Coronary artery (tissue), 2 donors: ENCODE measurements at places on chromosomes 1 and 21.

DNA sequence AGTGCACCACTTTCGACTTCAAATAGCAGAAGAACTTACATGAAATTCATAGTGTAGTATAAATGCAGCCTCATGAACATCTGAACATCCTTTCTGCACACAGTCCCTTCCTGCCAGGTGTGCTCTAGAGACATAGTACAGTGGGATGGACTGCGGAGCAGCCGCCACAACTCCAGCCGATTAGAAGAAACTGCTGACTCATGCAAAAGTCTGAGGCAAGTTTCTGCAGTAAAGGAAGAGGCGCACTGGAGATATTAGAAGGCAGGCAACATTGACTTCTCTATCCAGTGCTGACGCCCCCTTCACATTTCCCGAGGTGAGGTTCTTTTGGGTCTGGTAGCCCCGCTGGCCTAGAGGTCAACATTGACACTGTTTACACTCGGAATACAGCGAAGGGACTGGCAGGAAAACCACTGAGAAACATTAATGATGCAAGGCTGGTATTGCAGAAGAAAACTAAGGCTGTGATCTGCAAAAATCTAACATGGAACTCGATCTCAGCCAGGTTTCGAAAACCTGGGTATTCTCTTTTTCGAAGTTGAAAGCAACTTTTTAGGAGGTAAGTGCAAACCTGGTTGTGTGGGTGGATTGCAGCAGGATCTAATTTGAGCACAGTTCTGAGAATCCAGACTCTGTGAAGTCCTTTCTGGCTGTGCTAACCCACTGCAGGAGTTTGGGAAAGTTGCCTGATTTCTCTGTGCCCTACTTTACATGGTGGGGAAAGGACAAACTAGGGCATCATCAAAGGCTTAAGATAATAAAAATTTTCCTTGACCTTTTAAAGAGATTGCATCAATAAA lies 90.7 kb downstream of the CDC7 start:
- DNase-seq = no peak

- no peak for DNase-seq
These were observed 121.8 kb downstream of the NTNG1 start for GRCh38 chr1:107262467-107263286.

DNA sequence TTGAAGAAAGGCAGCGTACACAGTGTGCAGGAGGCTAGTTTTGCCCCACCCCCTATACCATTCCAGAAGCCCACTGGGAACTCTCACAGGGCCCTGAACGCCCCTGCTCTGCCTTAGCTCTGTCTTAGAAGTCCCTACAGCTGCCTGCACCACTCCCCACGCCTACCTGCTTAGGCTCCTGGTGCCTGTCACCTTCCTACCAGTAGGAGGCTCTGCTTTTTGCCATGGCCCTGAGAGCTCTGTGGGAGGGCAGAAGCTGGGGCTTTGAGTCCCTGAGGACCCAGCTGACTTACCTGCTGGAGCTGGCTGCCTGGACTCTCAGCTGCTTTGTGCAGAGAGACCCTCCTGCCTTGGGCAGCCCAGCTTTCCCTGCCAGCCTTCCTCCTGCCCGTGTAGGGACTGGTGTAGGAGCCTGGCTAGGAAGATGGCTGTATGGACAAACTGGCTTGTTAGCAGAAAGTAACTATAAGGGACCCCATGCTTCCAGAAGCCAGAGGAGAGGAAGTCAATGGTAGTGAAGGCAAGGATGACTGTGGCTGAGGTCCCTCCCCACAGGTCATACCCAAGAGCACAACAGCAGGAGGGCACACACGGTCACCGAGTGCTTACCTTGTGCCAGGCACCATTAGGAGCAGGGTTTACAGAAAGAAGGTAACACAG lies 9.8 kb upstream of the CELSR2 start:
- no peak for DNase-seq

DNA sequence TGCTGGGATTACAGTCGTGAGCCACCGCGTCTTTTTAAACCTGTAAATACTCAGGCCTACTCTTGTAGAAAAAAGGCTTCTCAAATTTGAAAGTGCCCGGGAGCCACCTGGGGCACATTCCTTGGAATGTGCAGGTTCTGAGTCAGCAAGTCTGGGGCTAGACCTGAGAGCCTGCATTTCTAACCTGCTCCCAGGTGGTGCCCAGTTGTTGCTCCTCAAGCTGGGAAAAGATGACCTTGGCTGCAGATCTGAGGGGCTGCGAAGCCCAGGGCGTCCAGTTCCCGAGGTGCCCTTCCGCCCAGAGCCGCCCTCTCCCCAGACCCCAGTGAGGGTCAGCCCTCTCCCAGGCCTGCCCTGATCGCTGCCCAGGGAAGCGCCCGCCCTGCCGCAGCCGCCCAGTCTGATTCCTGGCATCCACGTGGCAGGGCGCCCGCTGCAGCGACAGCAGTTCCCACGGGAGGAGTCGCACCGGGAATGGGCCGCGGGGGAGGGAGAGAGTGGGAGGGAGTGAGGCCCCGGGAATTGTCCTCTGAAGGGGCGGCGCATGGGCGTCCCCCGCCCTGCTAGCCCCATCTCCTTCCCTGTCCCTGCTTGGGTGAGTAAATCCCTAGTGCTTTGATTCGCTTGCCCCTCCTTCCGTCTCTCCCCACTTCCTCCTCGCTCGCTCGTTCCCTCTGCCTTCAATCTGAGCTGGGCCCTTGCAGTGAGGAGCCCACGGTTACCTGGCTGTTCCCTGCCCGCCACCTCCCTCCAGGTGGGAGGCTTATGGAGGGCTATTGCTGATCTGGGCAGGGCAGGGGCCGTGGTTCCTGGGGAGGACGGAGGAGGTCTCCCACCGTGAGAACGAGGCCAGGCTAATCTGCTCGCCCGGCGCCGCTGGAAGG lies 18.8 kb upstream of the TENT5B start:
- peak; percentile 92 for DNase-seq

DNA sequence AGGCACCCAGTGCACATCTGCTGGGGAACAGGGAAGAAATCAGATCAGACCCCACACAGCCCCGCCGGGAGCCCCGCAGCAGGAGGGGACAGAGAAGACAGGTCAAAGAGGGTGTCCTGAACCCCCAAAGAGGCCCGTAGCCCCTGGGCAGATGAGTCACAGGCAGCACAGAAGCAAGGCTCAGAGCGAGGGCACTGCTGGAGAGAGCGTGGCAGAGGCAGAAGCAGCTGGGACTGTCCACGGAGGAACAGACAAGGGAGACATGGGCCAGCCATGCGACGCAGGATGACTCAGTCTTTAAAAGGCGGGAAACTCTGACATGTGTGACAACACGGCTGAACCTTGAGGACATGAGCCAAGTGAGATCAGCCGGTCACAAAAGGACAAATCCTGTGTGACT lies 14.5 kb upstream of the PRDM16 start:
- peak; percentile 46 for DNase-seq

DNA sequence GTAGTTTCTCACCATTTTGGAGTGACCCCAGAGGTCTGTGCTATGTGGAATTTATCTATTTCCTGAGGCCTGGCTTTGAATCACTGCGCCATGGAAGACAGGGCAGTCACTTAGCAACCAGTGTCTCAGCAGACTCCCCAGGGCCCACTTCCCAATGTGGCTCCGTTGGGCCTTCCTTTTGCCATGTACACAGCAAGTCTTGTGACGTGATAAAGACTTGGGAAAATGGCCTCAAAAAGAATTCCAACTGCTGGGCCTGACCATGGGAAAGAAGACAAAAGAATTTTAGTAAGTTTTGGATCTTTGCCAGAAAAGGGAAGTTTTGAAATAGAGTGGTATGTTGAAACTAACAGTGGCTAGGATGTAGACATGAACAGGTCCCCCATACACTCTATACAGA lies 36.2 kb downstream of the TLR5 start:
- DNase-seq = no peak

DNA sequence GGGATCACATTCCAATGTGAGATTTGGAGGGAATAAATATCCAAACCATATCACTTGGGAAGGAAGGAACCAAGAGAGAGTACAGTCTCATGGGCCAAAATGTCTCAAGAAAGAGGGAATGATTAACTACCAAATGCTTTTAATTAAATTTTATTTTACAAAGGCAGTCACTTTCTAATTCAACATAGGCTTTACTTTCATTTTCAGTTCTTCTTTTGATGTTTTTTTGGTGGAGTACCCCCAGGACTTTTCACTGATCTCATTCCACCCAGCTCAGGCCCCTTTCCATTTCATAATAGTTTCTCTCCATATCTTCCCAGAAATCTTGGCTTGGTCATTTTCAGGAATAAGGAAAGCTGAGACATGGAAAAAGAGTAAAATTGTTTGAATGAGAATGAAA lies 5.1 kb upstream of the SLAMF7 start:
- no peak for DNase-seq

GRCh38 chr1:156992215-156992614 lies 53.3 kb downstream of the ARHGEF11 start:
- no peak for DNase-seq

- DNase-seq = no peak
These were observed 92.6 kb downstream of the ATG4C start for GRCh38 chr1:62876535-62876934.

DNA sequence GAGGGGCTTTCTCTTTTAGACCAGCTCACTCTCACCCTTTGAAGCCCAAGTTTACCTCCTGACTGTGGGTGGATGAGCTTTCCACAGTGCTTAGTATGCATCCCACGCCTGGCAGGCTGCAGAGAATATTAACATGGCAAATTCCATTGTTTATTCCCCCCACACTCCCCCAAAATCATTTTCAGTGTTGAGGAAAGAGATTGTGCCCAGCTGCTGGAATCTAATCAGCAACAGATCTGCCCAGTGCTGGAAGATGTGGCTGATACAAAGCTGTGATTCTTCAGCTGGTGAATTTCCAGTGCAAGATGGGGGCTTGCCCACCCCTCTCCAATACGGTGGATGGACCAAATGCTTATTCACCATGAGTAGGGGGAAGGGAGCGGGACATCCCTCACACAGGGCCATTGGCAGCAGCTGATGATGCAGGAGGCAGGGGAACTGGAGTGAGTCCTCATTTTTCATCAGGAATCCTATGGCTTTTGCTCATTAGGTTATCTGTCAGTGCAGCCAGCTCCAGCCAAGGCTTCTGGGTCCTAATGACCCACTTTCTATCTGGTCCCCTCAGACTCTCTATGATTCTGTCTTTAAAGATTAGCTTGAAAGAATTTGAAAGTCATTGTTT lies 39.7 kb upstream of the KCNA3 start:
- DNase-seq = no peak

DNA sequence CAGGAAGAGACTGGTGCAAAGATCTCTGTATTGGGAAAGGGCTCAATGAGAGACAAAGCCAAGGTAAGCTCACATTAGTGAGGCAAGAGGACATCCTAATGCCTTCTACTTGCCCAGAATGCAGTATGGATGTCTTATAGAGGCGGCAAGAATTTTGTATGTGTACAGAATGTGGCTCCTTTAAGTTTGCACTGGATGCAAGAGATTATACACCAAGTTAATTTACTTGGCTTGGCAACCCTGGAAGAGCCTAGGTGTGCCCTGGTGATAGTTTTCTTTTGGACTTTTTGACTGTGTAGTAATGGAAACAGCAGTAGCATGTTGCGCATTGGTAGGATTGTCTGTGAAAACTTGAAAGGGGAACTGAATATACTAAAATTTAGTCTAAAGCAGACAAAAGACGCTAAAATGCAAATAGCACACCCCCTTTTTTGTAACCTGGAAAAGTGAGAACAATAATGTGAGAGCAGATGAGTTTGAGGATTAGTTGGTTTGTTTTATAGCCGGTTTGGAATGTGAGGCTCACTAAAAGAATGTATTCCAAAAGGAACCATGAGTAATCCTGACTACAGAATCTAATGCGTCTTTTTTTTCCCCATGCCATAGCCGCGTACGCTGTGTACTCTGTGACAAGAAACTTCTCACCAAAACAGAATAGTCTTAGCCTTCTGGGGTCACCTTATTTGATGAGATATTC lies 18.1 kb downstream of the KHDRBS1 start:
- no peak for DNase-seq

- no peak for DNase-seq
These were observed 106.8 kb upstream of the HP1BP3 start for GRCh38 chr1:20893931-20894330.

GRCh38 chr1:223337174-223337869 lies 26.7 kb downstream of the SUSD4 start:
- no peak for DNase-seq

DNA sequence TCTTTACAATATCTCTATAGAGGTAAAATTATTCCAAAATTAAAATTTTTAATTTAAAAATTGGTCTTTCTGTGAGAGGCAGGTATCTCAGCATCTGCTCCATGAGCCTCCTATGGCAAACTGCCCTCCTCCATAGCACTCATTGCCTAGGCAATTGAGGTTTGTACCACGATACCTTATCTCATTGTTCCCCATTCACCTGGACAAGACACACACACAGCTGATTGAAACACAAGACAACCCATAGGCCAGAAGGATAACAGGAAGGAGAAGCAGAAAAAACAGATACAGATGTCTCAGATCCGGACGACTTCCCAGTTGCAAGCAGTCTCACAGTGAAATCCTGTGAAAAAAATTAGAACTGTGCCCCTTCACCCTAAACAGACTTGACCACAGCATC lies 24.3 kb downstream of the RHBDL2 start:
- DNase-seq = no peak

GRCh38 chr1:184473176-184473966 lies 86.5 kb downstream of the C1orf21 start:
- DNase-seq = no peak

DNA sequence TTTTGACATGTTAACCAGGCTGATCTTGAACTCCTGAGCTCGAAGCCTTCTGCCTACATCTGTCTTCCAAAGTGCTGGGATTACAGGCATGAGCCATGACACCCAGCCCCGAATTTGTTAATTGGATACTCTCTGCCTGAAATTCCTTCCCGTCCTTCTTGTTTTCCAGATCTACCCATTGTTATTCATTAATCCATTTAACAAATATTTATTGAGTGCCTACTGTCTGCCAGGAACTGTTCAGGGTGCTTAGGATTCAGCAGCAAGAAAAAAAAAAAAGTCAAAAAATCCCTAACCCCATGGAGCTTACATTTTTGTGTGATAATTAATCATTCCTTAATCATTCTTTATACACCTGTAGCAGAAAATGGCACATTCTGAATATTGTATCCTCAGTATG lies 206.8 kb upstream of the FOXD3 start:
- DNase-seq = no peak

DNA sequence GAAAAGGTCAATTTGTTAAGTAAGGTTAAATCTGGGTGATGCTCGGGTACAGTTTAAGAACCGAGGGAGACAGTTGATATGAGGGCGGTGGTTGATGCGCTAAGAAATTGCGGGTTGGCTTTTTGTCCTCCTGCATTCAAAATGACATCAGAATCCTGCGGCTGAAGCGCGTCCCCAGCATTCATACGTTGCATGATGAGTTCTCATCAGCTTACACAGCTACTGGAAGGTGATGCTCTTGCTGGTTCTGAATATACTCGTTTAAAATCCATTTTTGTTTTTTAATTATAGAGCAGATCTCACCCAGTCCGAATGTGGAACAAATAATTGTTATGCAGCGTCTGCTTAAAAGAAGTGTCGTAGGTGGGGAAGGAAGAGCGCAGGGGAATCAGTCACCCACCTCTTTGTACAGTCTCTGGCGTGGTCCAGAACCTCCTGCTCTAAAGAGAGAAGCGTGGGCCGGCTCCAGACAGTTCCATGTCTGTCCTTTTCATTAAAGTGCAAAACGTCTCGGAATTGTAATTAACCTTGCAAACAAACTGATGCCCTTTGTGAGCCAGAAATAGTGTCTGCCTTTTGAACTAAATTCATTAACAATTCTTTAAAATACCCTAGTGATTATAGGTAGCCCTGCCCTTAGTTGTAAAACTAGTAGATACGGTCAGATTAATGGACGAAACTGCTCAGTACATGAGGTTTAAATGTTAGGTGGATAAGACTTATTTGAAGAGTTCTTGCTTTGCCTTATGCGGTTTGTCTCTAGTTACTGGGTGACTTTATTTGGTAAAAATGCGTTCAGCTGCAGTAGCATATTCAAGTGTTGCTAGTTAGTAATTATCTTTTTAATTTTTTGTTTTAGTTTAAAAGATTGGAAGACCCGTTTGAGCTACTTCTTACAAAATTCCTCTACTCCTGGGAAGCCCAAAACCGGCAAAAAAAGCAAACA lies 741 bp downstream of the RGS2 start:
- DNase-seq = peak; percentile 78
